ENCODE measurements at places on chromosomes 6 and 20.

- DNase-seq, result no peak
These were observed 349.9 kb downstream of the ZFAND3 start for GRCh38 chr6:38169221-38169976.

- no peak for DNase-seq
These were observed 182.8 kb downstream of the UTRN start for GRCh38 chr6:144467921-144468320.

DNA sequence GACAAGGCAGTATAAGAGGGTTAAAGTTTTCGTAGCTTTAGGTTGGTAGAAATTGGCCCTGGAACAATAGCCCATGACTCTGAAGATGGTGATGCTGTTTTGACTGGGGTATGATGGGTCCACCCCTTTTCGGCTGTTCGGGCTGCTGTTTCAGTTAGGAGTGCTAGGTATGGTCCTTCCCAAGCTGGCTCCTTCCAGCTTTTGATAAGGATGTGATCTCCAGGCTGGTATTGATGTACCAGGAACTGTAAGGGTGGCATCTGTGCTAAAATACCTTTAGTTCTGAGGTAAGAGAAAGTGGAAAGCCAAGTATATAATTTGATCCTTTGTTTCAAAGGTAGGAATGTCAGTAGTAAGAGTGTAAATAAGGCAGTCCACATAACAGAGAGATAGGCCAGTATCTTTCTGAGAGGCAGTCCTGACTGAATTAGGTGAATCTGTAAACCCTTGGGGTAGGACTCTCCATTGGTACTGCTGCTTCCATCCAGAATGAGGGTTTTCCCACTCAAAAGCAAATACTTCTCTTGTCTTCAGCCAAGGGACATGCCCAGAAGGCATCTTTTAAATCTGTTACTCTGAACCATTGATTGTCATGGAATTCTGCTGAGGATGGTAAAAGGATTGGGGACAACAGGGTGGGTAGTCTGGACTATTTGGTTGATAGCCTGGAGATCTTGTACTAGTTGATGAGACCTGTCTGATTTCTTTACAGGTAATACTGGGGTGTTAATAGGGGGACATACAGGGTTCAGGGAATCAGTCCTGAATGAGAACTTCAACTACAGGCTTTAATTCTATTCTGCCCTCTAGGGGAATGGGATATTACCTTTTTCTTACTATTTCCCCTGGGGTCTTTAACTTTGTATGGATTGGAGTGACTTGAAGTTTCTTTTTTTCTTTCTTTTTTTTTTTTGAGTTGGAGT, 6.1 kb upstream of the ZNFX1 start:
- no peak for DNase-seq

DNA sequence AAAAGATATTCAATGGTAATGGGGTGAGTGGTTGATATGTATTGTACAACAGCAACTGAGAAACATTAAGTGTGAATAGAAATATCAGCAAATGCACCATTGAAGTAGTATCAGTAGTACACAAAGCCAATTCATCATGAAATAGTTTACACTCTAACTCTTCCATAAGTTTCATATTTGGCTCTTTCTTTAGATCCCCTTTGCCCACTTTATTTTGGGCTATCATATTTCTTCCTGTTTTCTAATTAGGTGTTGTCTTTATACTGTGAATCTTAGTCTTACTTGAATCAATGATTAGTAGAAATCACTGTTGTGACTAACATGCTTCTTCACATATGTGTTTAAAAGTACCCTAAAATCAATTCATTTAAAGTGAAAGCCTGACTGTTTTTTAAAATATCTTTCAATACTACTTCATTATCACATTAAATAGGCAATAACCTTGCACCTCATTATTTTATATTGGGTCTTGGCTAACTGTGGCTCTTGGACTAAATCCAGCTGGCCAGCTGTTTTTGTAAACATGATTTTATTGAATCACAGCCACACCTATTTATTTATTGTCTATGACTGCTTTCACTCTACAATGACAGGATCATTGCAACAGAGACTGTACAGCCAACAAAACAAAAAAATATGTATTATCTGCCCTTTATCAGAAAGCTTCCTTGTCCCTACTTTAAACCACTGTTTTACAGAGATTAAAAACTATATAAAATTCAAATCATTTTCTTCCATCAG, 38.9 kb downstream of the EYS start:
- no peak for DNase-seq

GRCh38 chr6:87118054-87118453, 23.1 kb upstream of the CGA start:
- DNase-seq, result no peak

DNA sequence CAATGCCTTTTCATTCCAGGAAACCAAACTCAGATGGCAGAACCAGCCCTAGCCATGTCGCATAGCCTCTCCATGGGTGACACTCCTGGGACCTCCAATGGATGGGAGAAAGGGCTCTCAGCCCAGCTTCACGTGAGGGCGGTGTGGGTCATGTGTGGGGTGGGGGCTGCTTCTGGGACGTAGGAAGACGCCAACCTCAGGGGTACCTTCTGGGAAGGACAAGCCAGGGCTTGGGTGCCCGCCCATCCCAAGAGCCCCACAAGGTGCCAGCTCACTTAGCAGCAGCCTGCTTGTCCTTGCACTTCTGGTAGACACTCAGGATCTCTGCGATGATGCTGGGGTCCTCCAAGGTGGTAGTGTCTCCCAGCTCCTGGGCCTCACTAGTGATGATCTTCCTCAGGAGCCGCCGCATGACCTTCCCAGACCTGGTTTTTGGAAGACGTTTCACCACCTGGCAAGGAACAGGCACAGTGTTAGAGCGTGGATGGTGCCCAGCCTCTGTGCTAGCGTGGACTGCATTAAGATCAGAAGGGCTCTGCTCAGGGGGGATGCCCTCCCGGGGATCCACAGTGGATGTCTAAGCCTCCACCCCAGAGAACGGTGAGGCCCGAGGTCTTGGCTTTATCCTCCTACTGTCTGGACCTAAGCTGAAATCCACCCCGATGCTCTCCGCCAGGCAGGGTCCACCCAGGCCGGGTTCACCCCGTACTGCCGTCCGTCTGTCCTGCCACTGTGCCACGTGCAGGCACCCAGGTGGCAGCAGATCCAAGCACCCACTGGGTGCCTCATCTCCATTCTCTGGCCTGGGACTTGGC, 15.1 kb upstream of the APMAP start:
- DNase-seq, result no peak

GRCh38 chr6:147716434-147716833, 207.9 kb downstream of the SAMD5 start:
- DNase-seq, result no peak

DNA sequence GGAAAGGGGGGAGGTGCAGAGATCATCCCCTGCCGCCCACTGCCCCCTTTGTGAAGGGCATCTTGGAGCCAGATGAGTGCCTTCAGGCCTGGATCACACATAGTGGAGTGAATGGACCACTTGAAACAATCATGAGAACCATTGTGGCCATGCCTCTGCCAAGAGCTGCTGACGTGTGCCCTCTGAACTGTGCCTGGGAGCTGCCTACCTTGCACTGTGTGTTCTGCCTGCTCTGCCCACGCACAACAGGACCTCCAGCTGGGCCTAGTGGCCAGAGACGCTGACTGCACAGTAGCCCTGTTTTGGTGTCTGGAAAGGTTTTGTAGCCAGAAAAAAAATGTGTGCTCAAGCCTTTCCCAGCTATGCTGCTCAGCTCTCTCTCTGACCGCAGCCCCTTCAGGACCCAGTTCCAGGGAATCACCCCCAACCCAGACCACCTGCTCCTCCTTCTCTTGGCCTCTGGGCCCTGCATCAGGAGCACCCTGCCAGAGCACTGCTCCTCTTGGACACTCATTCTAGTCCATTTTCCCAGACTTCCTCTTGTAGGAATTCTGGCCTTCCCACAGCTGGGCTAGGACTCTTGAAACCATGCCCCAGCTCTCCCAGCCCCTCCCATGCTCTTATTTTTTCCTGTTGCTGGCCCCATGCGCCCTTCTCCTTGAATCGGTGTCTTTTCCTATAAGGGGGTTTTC, 1.6 kb upstream of the ADIG start:
- DNase-seq, result no peak

DNA sequence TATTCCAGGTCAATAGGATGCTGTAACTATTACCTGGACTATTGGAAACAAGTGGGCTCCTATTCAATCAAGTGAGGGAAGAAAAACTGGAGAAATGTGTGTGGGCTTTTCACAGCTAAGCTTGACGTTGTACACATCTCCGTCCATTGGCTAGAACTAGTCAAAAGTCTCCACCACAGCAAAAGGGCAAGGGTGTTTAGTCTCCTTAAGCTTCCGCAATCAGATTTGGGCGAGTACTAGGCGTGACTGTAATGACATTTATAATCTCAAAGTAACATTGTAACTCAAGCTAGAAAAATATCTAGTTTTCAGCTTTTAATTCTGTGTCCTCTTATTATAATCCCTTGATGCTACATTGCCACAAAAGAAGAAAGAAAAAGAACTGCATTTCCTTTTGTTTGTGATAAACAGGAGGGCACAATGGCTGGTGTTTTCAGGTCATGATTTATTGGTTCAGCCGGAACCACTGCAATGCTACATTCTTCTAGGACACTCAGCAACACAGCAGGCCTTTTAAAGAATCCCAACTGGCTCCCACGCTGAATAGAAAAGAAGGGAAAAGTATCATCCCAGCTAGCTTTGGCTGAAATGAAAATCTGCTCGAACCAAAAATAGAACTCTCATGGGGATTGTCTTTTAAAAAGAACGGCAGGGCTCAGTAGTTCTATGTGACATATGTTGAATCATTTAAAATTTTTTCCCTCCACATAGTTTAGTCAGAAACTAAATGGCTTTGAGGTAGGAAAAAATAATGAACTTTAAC, 387.7 kb downstream of the BTBD3 start:
- no peak for DNase-seq

DNA sequence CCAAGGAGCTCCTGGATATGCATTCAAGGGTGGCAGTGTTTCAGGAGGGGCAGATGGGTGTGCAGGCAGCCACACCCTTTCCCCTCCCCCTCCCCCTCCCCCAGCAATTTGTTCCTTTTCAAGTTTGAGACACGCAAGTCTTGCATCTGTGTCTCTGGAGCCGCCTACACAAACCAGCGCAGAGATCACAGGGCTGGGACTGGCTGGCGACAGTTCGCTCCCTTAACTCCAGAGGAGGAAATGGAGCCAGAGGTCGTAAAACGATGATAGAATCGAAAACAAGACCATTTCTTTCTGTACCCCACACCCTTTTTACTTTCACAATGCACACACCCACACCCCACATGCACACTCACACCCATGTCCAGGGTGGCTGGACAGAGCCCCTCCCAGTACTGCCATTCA, 163.1 kb downstream of the LY86 start:
- DNase-seq, result no peak

DNA sequence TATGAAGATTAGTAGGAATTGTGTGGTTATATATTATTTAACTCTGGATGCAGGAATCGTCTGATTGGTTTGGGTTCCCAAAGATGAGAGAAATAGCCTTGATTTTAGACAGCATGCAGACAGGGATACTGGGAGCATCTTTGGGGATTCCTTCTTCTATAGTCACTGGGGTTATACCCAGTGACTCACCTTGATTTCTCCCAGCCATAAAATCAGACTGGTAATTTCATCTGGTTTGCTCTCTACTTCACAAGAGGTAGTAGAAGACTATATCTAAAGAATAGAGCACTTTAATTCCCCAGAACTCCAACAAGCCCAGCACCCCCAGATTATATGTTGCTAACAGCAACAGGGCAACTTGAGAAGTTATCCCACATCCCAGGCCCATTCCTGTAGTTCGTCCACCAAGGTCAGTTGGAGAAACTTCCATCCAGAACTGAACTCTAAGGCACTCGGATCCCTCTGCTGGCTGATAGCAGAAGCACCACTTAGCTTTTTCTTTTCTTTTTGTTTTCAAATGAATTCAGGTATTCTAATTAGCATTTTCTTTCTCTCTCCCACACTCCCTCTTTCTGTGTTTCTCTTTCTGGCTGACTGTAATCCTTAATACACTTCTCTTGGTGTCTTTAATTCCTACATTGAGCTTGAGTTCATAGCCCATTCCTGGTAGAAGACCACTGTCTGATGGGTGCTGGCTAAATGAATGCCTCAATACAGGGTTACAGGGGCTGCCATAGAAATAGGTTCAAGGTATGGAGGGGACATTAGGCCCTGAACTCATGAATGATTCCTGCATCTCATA, 20.4 kb upstream of the EFHC1 start:
- no peak for DNase-seq

GRCh38 chr6:51841626-51842025, 245.8 kb downstream of the PKHD1 start:
- no peak for DNase-seq
